KBM-7 (cell line): ENCODE measurements at places on chromosomes 16 and 17.

DNA sequence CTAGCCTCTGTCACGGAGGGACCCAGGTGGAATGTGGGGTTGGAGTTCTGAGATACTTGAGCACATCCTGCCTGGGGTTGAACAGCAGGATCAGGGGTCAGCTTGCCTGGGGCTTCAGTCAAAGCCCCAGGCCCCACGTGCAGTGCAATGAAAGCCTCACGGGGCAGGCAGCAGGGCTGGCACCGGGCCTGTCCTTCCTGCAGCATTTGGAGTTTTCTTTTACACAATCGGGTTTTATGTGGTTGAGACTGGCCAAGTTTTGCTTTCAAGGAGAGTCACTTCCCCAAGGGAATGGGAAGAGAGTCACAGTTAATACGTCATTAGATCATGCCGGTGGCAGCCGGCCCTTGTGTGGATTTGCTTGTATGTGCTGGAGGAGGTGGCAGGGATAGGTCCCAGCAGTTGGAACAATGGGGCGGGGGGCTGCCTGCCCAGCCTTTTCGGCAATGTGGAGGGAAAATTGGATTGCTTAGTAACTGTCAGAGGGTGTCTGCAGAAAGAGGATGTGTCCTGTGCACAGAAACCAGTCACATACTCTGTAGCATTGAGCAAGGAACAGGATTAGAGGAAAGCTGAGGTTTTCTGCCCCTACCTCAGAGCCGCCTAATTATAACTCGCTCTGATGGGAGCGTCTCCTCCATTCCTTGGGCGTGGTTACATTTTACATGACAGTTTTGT lies 4.5 kb downstream of the RMI2 start:
- DNase-seq, result peak; percentile 62

GRCh38 chr16:24611310-24611709 lies 71.9 kb downstream of the RBBP6 start:
- DNase-seq, result no peak

GRCh38 chr16:27470567-27471431 lies 68.8 kb downstream of the IL21R start:
- no peak for DNase-seq

DNA sequence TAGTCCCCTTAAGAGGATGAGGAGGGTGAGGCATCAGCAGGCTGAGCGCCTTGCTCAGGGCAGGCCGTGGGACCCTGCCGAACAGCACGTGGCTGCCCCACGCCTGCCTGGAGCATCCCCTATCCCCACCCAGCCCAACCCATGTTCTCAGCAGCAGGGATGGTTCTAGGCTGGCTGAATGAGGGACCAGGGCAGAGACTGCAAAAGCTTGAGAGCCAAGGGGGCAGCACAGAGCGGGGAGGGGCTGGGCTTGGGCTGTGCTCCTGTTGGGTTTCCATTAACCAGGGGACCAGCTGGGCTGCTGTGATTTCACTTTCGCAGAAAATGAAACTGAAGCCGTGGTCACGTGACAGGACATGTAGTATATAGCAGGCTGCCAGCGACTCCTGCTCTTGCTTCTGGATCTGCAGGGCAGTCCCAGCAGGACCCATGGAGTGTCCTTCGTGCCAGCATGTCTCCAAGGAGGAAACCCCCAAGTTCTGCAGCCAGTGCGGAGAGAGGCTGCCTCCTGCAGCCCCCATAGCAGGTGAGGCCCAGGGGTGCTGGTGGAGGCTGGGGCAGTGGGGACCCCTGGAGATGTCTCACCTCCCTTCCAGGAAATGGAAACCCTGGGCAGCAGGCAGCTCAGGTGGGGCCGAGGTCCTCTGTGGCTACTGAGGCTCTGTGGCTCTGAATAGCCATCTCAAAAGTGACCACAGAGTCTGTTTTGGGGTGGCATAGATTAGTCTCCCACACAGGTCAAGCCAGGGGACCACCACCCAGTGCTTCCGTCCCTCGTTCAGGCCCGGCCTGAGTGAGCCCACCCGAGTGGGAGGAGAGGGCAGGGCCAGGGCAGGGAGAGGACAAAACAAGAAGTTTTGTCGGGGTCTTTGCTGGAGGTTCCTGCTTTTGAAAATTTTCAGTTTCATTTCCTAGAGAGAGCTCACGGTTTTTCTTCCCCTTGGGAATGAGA lies 2.9 kb downstream of the RNF213 start:
- peak; percentile 81 for DNase-seq

- DNase-seq, result no peak
These were observed 10.6 kb downstream of the SPACA3 start for GRCh38 chr17:33002246-33002645.

- no peak for DNase-seq
These were observed 12.1 kb downstream of the LPO start for GRCh38 chr17:58250344-58251011.

GRCh38 chr16:46757339-46758050 lies 9.4 kb upstream of the MYLK3 start:
- no peak for DNase-seq

DNA sequence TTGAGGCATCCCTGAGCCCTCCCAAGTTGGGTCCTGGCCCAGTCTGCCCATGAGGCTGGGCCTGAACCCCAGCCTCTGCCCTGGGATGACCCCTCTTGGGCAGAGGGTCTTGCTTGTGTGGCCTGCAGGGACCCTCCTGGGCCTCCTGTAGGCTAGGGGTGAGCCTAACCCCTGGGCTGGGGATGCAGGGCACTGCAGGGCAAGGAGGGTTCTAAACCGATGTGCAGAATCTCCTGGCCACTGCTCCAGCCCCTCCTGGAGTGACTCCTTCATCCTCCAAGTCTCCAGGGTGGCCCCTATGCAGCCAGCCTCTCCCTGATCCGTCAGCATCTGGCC lies 37.5 kb downstream of the LGALS9 start:
- DNase-seq, result no peak

DNA sequence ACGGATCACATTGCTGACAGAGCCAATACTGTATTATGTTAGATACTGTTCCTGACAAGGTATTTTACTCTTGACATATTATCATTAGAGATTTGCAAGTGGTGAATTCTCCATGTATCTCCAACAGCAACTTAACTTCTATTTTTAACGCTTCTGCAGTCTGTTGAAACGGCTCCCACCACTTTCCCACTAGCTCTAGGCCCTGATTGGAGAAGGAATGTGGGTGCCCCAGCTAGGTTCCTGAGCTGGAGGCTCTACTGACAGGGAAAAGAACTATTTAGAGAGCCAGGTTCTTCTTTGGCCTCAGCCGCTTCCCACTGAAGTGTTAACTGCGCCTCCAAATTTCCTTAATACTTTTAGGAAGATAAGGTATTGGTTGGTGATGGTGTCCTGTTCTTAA lies 191.8 kb downstream of the RBFOX1 start:
- no peak for DNase-seq
